ENCODE measurements at places on chromosomes 2 and 18. TPM values are rescaled to one million over a fixed set of nuclear protein-coding genes. Genes with fewer than 3 reads are reported as not detected.

- no peak for DNase-seq
These were observed 30.9 kb downstream of the MEMO1 start for GRCh38 chr2:31979956-31980355.

DNA sequence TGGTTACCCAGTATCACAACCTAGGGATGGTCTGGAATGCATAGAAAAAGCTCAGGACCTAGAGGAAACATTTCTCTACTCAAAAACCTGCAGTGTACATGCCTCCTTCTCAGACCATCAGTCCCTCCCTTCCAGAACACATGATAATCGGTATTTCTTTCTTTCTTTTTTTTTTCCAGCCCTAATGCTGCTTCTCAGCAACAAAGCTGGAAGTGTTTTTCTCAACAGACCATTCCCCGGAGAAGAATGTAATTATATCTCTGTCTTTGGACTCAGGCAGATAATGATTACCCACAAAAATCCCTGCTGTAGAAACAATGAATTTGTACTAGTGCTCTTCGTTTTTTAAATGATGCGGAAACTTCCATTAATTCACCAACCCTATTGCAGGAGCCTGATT lies 44.1 kb upstream of the NDUFV2 start:
- DNase-seq = no peak

DNA sequence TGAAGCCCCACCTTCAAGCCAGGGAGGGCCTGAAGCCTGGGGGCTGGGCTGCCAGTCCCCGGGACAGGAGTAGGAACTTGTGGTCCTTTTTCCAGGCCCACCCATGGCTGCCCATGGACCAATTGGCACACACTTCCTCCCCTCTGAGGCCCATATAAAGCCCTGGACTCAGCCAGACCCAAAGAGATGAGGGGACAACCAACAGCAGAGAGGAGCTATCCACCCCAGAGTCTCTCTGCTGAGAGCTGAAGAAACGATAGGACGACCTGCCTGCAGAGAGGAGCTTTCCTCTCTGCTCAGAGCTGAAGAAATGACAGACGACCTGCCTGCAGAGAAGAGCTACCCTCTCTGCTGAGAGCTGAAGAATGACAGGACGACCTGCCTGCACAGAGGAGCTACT lies 43.8 kb upstream of the PEX13 start:
- DNase-seq = no peak

DNA sequence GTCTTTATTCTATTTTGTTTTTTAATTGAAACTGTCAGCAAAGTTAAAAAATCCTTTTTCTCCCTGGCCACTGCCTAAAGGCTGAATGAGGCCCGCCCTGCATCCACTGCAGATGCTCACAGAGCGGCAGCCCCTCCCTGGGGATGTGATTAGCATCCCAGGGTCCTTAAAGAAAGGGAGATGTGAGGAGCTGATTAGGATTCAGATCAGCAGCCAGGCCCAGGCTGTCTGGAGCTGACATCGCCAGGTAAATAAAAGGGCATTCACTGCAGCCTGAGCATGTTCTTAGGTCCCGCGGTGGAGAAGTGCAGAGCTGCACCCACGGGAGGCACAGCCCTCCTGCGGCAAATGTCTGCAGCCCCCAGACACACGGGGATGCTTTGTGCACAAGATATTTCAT lies 83.8 kb downstream of the LONRF2 start:
- no peak for DNase-seq

GRCh38 chr2:199903111-199903510 lies 8.0 kb upstream of the C2orf69 start:
- no peak for DNase-seq

DNA sequence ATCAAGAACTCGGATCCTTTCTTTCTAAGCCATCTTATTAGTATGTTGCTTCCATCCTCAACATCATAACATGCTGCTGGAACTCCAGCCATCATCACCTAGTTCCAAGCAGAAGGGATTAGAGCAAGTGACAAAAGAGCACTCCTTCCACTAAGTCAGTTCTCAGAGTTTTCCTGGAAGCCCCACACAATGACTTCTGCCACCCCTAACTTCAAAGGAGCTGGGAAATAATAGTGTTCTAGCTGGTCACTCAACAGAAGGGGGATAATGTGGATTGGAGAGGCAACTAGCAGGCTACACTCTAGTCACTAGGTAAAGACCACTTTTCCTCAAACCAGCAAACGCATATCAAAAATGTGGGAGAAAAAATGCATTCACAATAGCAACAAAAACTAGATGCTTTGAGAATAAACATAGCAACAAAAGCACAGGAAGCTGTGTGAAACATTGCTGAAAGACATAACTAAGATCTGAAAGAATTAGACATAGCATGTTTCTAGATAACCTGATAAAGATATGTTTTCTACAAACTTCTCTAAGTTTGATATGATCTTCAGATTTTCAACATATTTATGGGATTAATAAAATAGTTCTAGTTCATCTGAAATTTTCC lies 39.5 kb downstream of the COX7A2L start:
- DNase-seq = no peak

GRCh38 chr2:3751806-3752205 lies 48.4 kb downstream of the DCDC2C start:
- peak; percentile 52 for DNase-seq

- DNase-seq = no peak
These were observed 587 bp downstream of the MEIS1 start for GRCh38 chr2:66435549-66435875.

- DNase-seq = no peak
These were observed 51.1 kb downstream of the CTIF start for GRCh38 chr18:48589797-48590519.

DNA sequence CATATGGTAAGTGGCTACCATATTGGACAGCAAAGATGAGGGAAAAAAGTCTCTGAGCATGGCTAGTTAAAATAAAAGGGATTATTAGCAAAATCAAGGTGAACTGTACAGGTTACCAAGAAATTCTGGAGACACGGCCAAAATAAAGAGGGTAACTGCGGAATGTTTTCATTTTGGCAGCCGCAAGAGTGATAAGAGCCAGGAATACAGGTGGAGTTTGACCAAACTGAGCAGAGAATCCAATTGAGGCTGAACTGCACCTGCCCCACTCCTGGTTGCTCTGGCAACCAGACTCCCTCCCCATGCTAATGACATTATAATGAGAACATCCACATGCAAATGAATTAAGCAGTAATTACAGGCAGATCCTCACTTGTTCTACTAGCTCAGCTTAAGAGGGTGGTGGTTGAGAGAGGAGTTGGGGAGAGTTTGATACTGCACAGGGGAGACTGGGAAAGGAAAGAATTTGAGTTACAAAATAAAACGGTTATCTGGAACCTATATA lies 18.8 kb upstream of the EPHA4 start:
- DNase-seq = no peak

GRCh38 chr18:31942291-31942998 lies 483 bp downstream of the TRAPPC8 start:
- DNase-seq = peak; percentile 21

- DNase-seq = no peak
These were observed 4.5 kb downstream of the GPR39 start for GRCh38 chr2:132420816-132421805.

DNA sequence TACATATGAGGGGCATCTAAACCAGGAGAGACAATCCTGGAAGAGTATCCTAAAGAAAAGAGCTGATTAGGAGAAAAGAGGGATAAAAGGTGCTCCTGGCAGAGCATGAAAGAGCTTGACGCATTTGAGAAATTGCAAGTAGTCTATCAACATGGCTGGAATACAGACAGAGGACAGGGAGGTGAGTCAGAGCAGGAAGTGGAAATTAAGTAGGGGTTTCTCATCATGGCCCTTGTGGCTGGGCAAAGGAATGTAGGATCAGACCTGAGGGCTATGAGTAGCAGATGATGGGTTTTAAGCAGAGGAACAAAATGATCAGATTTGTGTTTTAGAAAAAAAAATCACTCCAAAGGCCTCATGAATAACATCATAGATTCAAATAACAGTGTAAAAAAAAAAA lies 49.2 kb upstream of the UGP2 start:
- DNase-seq = no peak

GRCh38 chr2:180004731-180005130 lies 2.4 kb downstream of the CWC22 start:
- DNase-seq = no peak

DNA sequence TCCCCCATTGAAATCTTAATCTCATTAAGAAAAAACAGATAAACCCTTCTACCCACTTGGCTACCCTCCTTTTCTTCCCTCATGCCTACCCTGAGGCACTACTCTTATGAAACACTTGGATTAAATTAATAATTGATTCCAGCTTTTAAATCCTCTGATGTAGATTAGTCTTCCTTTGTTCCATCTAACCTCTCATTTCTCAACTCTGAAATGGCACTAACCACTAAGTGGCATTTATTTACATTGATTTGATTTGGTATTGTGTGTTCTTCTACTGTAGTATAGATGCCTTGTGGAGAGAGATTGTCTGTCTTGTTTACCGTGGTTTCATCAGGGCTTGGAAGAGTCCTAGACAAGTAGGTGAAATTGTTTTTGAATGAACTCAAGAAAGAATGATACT lies 26.7 kb downstream of the ITGA4 start:
- no peak for DNase-seq

GRCh38 chr2:133324150-133324561 lies 244.1 kb downstream of the NCKAP5 start:
- no peak for DNase-seq

DNA sequence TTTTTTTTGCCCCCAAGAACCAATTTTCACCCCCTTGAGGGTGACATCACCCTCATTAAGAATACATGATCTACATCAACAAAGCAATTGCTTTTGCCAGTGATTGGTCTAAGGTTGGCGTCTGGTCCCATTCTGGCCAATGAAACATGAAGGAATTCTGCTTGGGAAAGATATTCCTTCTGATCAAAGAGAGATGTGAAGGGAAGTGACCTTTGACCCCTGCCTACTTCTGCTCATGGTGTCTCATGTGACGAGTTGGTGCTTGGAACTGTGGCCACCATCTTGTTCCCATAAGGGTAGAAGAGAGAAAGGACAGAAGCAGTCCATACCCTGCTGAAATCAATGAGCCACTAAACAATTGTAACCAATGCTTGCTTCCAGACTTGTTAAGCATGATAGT lies 85.1 kb downstream of the LBH start:
- no peak for DNase-seq

GRCh38 chr2:55017880-55018279 lies 32.4 kb downstream of the RTN4 start:
- DNase-seq = no peak

DNA sequence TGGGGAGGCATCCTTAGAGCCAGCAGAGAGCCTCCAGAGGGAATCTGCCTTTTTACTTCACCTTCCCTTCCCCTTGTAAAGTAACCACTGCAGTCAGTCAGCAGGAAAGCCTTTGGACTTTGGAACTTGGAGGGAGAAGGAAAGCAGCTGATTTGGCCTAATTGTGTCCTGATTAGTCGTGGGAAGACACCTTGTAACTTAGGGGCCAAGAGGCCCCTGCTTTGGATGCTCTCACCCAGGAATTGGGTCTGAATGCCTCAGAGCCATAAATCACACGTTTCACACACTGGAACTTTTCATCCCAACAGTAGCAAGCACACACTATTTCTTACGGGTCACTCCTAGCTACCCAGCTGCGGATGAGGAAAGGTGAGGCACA lies 81.0 kb upstream of the PPM1B start:
- no peak for DNase-seq

DNA sequence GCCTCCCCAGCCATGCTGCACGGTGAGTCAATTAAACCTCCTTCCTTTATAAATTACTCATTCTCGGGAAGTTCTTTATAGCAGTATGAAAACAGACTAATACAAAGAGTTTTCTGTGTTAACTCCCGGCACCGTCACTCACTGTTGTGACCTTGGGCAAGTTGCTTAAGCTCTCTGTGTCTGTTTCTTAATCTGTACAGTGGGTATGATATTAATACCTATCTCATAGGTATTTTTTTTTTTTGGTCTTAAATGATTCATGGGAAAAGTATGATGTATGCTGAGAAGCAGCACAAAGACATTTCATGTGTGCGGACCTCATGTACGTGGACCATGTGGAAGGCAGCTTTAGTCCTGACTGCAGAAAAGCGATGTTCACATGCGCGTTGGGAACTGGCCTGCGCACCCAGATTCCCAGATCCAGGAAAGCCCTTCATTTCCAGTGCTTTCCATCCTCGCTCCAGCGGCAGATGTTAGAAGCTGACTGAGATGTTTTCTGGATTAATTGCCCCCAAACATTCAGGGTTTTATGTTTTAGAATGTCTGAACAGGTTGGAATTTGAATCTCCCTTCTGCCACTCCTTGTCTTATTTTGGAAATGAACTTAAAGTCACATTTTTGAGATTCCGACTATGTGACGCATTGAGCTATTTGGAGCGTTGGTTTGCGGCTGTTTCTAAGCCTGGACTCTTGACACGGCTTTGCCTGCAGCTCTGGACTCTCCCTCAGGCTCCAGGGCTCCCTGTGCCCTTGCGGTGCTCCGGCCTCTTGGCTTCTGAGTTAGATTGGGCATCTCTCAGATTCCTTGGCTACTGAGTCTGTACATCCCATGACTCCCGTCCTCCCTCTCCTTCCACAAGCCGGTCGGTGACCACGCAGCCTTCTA lies 61.4 kb downstream of the SLC4A3 start:
- DNase-seq = no peak

DNA sequence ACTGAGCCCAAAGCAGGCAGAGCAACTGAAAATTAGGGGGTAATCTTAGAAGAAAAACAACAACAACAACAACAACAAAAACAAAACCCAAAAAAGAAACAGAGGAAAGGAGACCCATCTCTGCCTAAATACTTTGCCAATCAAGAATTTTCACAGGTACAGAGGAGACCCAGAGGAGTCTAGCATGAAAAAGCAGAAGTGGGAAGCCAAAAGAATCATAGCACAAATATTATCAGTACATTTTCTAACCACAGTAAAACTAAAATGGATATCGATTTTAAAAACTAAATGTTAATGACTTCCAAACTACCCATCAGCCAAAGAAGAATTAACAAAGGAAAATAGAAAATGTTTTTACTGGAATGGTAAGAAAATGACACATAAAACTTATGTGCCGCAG lies 148.1 kb downstream of the BAZ2B start:
- DNase-seq = no peak

DNA sequence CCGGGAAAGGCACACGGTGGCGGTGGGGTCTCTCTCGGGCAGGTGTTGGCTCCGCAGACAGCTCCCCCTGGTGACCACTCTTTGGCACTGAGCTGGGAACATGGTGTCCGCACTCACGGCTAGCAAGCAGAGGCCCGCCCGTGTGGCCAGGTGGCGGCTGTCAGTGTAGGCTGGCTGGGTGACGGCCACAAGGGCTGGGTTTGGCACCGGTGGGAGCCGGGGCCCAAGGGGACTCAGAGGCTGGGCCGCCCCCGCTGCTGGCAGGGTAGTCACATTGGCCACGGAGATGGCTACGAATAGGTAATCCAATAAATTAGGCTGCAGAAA lies 1071.7 kb downstream of the RPIA start:
- DNase-seq = peak; percentile 87

CNRIP1 gene
- 8.4 TPM for total RNA-seq

CDCA7 gene
- 5.4 TPM for total RNA-seq

SULT1C2 gene
- not detected for total RNA-seq

GREB1 gene
- 4.3 TPM for total RNA-seq

LRP2 gene
- total RNA-seq = 0.05 TPM

TOGARAM2 gene
- 1.8 TPM for total RNA-seq

LRRTM4 gene
- not detected for total RNA-seq

TUBB8B gene
- total RNA-seq = not detected

PHOSPHO2 gene
- 7.6 TPM for total RNA-seq

CHRNA1 gene
- total RNA-seq = not detected

AGPS gene
- total RNA-seq = 29.8 TPM
